ENCODE measurements at places on chromosomes 16 and 17. TPM values are rescaled to one million over a fixed set of nuclear protein-coding genes. Genes with fewer than 3 reads are reported as not detected.

DNA sequence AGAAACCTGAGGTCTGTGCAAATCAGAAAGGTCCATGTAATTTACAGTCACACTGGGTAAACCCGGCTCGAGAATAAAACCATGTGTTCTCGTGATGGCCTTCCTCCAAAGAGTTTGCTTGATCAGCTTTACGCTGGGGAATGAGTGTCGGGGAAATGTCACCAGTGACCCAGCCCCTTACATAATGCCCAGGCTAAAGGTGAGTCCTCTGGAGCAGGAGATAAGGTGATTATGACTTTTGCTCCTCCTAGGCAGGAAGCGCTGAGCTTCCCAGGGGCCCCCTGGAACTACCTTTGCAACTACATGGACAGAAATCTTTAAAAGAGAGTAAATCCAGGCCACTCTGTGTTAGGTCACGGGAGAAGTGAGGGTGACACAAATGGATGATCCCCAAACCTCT, 15.7 kb downstream of the SLC6A4 start:
- no peak for DNase-seq

DNA sequence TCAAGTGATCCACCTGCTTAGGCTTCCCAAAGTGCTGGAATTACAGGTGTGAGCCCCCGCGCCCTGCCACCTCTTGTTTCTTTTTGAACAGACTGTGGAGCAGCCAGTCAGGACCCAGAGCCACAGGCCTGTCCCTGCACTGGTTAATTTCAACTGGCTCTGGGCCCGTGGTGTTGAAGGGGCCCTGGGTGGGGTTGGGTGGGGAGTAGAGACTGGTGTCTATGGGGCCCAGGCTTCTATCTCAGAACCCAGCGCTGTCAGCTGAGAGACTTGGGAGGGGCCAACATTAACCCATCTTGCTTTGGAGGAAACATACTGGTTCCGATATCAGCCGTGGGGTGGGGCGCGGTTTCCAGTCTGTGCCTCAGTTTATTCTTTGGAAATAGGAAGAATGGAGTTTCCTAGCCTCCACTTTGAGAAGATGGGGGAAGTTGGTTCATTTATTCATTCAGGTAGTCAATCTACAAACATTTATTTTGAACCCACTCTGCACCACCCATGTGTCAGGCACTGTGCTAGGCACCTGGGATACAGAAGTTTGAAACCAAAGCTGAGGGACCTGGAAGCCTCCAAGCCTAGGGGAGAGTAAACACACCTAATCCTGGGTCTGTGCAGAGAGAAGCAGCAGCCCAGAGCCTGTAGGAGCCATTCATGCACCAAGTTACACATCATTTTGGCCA, 15.5 kb upstream of the SLC4A1 start:
- DNase-seq = no peak

DNA sequence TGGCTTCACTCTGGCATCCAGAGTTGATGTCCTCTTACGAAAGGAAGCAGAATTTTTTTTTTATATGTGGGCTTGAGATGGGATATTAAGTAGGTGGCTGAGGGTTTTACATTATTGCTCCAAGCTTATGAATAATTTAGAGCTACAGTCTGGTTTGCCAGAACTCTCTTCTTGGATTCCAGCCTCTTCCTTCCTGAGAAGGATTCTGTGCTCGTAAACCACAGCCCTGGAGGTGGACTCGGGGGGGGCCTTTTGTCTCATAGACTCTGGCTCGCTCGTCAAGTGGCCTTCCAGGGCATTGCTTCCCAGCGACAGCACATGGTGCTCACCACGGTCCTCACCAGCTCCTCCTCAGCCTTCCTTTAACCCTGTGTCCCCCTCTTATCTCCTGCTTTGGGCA, 43.2 kb downstream of the TMEM11 start:
- no peak for DNase-seq

GRCh38 chr16:81461243-81461642, 16.6 kb downstream of the CMIP start:
- no peak for DNase-seq

The CLEC3A gene
- 0.09 TPM for polyA plus RNA-seq

The RAP1GAP2 gene
- 28.2 TPM for polyA plus RNA-seq

The JPH3 gene
- 0.58 TPM for polyA plus RNA-seq

All from right renal pelvis (tissue), 4 donors.